ENCODE measurements at places on chromosomes 13 and 19. TPM values are rescaled to one million over a fixed set of nuclear protein-coding genes. Genes with fewer than 3 reads are reported as not detected.

The FAM83E gene
- polyA plus RNA-seq, result 6.5 TPM

The CALR3 gene
- polyA plus RNA-seq, result 0.02 TPM

The ADGRE3 gene
- polyA plus RNA-seq, result not detected

The RHPN2 gene
- polyA plus RNA-seq, result 0.26 TPM

The ZNF888 gene
- polyA plus RNA-seq, result 2.7 TPM

The RGCC gene
- polyA plus RNA-seq, result 7.9 TPM

The WDFY2 gene
- polyA plus RNA-seq, result 5.4 TPM

The CYP4F12 gene
- polyA plus RNA-seq, result 31.6 TPM

The KLK11 gene
- 345 TPM for polyA plus RNA-seq

The AXL gene
- polyA plus RNA-seq, result 1.9 TPM

The C19orf18 gene
- 1.0 TPM for polyA plus RNA-seq

The CERS1 gene
- 0.12 TPM for polyA plus RNA-seq

The FPR3 gene
- 1.1 TPM for polyA plus RNA-seq

The BAX gene
- 41.7 TPM for polyA plus RNA-seq

The FUT3 gene
- polyA plus RNA-seq, result 121 TPM

The SYT5 gene
- polyA plus RNA-seq, result not detected

The ZNF432 gene
- 10.1 TPM for polyA plus RNA-seq

The CPT1C gene
- 4.1 TPM for polyA plus RNA-seq

The ANGPTL8 gene
- polyA plus RNA-seq, result not detected

The IFI30 gene
- 29.3 TPM for polyA plus RNA-seq

The CGB1 gene
- polyA plus RNA-seq, result not detected

The GSX1 gene
- polyA plus RNA-seq, result not detected

The CAPN12 gene
- polyA plus RNA-seq, result 4.1 TPM

The ZNF66 gene
- polyA plus RNA-seq, result 1.2 TPM

The FGF21 gene
- polyA plus RNA-seq, result not detected

The TJP3 gene
- polyA plus RNA-seq, result 44.5 TPM

The CATSPERD gene
- not detected for polyA plus RNA-seq

The GRK1 gene
- not detected for polyA plus RNA-seq

The RPS5 gene
- 725 TPM for polyA plus RNA-seq

The ZNF579 gene
- 4.4 TPM for polyA plus RNA-seq

The CBARP gene
- 0.95 TPM for polyA plus RNA-seq

The SOX21 gene
- 8.5 TPM for polyA plus RNA-seq

The COL4A1 gene
- polyA plus RNA-seq, result 10.4 TPM

The DPY19L3 gene
- 3.1 TPM for polyA plus RNA-seq

The SELENOV gene
- not detected for polyA plus RNA-seq

The EFNB2 gene
- polyA plus RNA-seq, result 8.0 TPM

The FXYD3 gene
- polyA plus RNA-seq, result 697 TPM

The NFIX gene
- polyA plus RNA-seq, result 38.5 TPM

The CCDC194 gene
- polyA plus RNA-seq, result not detected

The DACH1 gene
- polyA plus RNA-seq, result 0.16 TPM

The PSG7 gene
- polyA plus RNA-seq, result not detected

The IL17D gene
- polyA plus RNA-seq, result 0.35 TPM

The ZNF823 gene
- 6.6 TPM for polyA plus RNA-seq

The LILRB4 gene
- polyA plus RNA-seq, result 0.58 TPM

The SCGB2B2 gene
- 0.16 TPM for polyA plus RNA-seq
